T-helper 1 cell (primary cell): ENCODE measurements at places on chromosomes 6 and 20.

DNA sequence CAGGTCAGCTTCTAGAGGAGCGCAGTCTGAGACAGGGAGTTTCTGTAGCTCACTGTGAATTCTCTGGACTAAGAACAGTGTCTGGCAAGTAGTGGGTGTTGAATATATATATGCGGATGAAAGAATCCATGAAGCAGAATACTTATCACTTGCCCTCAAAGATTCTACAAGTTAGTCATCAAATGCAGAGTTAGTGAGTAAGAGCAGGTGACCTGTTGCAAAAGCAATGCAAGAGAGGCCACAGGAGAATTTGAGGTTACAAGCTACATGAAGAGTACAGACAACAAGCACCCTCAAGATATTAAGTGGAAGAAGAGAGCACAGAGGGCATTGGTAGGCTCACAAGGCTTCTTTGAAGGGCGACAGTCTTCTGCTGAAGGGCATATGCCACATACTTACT is 103.4 kb upstream of the BTBD3 start:
- no peak for DNase-seq

DNA sequence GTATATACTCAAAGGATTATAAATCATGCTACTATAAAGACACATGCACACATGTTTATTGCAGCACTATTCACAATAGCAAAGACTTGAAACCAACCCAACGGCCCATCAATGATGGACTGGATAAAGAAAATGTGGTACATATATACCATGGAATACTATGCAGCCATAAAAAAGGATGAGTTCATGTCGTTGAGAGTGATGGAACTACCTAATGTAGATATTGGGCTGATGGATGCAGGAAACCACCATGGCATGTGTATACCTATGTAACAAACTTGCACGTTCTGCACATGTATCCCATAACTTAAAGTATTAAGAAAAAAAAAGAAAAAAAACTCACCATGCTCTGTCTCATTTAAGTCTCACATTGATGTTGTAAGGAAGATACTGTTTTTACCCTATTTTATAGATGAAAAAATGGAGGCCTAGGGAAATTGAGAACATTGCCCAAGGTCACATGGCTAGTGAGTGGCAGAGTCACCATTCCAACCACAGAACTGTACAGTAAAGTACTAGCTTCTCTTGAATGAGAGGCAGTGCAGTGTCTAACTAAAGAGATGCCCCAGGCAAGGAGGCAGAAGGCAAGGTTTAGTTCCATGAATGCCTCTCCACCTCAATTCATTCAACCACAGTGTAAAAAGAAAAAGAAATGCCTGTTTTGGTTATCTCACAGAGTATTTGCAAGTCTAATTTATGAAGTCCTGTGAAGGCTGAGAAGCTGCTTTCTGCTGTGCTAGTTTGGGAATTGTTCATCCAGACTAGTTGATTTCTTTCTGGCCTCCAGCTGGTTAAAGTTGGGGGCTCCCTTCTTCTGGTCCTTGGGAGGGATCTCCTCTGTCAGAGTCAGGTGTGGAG is 68.2 kb downstream of the FIG4 start:
- DNase-seq, result no peak

DNA sequence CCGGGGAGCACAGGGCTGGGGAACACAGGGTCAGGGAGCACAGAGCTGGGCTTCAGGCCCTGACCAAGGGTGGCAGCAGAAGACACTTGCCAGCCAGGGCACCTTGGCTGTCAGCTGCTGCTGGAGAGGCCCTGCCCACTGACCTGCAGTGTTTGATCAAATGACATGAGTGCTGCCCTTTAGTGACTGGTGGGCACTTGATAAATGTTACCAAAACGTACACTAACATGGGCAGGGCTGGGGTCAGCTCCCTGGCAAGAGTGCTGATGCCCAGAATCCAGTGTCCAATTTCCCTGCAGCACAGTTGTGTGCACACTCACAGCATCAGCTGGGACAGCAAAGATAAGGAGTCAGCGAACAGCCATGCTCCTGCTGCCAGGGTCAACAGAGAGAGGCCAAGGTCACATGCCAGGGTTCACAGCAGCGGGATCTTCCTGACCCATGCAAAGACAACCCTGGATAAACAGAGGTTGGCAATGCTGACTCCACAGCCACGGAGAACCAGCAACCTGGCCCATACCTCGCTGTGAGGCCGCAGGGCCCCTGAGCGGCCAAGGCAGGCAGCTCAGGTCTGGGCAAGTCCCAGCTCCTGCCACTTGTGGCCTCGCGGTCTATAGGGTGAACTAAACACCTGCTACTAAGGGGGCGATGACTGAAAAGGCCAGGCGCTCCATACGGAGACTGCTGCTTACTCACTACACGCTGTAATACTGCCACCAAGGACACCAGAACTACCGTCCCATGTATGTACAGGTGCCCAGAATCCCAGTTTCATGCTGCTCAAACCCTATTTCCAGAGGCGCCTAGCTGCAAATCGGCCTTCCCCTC is 46.3 kb downstream of the NINL start:
- no peak for DNase-seq

GRCh38 chr6:47116606-47117005 is 74.5 kb upstream of the ADGRF1 start:
- DNase-seq, result no peak

DNA sequence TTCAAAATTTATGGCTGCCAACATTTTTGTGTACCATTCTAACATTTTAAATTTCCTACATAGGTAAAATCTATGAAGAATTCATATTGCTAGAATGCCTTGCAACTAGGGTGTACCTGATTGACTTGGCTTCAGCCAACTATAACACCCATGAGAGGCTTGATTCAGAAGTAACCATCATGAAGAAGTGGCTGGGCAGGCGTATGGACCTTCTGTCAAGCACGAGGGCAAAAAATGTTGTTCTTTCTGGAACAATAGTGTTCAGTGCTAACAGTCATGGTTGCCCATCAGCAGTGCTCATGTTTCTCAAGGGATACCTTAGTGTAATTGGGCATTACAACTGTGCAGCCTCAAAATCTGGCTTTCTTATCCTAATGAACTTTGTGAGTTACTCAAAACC is 42.9 kb downstream of the ID4 start:
- DNase-seq, result no peak

GRCh38 chr6:163608204-163608644 is 193.7 kb downstream of the QKI start:
- DNase-seq, result no peak

DNA sequence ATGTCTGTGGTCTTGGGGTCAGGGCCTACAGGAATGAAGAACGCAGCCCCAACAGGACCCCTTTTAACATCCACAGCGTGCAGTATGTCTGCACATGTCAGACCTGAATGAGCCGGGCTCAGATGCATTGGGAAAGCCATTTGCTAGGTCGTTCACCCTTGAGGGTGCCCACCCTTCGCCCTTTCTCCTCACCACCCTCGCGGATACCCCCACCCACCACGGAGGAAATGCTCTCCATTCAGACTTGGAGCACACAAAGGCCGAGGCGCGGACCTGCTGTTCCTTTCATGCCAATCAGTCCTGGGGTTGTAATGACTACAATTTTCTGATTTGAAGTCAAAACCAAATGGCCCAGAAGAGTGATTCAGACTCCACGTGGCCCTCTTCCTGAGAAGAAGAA is 62.7 kb downstream of the EDN3 start:
- no peak for DNase-seq

DNA sequence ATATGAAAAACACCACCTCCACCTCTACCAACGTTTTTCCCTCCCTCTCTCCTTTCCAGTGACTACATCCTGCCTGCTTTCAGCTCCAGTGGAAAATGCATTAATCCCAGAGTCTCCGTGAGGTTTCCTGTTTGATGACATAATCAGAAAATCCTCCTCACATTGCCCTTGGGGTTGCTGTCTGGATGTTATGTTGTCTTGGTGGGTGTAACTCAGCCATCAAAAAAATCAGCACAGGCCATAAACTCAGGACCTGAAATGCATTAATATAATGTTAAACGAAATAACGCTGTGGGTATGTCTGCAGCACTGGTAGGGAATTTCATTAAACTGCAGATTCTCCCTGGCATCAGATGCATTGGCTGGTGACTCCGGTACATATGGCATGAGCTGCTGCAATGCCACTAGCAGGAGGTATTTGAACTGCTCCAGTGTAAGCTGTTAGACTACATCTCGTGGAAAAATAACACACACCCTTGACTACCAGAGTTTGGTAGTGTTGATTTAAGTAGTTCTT is 297.8 kb downstream of the PRL start:
- DNase-seq, result no peak

DNA sequence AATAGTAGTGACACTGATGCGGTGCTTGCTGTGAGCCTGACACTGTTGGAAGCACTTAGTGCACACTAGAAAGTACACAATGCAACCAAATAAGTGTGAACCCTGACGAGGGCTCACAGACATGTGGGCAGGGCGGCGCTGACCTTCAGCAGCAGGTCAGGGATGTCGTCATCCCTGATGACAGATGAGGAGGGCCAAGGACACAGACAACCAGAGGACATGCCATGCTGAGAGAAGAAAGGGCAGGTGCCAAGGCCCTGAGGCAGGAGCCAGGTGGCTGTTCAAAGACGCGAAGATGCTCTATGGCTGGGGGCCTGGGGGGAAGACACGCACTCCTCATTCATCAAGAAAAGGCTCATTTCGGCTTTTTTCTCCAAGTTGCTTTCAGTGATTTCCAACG is 176.4 kb upstream of the CST7 start:
- no peak for DNase-seq

DNA sequence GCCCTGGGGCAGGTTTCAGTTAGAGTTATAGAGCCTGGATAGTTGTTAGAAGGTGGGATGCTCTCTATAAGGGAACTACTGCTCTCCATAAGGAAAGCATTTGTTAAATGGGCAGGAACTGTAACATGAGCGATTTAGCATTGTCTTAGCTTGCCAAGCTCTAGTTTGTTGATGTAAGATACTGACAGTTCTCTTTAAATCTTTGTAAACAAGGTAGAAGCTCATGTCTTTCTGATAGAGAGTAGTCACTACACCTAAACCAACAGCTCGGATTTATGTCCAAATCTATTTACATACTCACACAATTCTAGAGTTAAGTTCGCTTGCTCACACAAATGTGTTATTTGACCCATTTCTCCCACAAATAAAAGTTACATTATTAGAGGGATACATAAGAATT is 87.3 kb downstream of the PLCB1 start:
- DNase-seq, result no peak

DNA sequence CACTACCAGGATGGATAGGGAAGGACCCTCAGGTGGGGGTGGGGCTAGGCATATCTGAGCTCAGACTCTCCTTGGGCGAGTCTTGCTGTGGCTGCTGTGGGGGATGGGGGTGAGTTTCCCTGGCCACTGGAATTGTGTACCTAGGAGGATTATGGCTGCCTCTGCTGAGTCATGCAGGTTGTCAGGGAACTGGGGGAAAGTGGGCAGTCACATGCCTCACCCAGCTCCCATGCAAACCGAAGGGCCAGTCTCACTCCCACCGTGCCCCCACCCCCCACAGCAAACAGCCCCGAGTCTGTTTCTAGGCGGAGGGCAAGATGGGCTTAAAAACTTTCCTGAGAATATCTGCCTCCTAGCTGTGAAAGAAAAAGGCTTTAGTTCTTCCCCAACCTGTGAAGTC is 210.3 kb upstream of the FERMT1 start:
- DNase-seq, result no peak

DNA sequence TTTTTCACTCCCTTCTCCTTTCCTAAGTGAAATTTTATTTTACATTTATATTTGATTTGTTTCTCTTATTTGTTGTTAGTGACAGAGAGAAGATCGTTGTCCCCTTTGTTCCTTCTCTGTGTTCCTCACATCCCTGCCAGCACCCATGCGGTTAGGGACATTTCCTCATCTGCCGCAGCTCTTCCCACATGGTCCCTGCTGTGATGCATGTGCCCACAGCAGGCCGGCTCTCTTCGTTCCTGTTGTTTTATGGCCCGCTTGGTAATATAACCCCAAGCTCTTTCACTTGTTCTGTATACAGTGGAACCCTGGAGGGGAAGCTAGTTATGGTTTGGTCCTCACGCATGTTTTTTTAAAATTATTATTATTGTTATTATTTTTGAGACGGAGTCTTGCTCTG is 23.6 kb downstream of the DTD1 start:
- DNase-seq, result no peak

GRCh38 chr6:40722091-40722490 is 134.9 kb upstream of the LRFN2 start:
- DNase-seq, result no peak

DNA sequence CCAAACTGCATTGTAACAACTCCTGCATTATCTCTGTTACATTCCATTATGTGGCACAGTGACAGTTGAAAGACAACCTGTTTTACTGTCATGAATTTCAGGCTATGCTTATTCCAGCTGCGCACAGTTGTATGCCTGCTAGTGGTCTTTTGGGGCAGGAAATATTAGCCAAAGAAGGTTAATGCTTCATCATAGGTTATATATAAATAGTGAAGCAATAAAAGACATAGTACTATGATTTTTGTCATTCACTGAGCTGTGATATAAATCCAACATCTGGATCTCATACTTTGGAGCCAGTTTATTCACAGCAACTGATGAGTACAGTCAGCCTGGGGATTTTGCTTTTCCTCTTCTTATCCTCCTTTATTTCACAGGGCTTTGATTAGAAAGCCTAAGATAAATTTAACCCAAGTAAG is 55.6 kb downstream of the FILIP1 start:
- no peak for DNase-seq

DNA sequence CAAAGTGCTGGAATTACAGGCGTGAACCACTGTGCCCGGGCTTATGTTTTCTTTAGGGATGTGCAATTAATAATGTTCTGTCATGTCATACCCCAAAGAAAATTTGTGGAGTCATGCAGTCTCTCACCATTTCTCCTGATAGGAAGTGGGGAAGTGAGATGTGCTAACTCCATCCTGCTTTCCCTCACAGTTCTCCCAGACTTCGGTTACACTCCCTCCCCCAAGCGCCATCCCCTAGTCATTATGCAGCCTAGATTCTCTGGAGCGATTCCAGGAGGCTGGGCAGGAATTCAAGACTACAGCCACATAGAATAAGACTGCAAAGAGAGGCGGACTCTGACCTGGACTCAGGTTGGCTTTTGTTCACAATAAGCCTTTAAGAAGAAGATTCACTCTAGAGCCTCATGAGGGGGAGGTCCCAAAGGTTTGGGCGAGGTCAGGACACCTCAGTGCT is 271.4 kb downstream of the ALDH8A1 start:
- no peak for DNase-seq

DNA sequence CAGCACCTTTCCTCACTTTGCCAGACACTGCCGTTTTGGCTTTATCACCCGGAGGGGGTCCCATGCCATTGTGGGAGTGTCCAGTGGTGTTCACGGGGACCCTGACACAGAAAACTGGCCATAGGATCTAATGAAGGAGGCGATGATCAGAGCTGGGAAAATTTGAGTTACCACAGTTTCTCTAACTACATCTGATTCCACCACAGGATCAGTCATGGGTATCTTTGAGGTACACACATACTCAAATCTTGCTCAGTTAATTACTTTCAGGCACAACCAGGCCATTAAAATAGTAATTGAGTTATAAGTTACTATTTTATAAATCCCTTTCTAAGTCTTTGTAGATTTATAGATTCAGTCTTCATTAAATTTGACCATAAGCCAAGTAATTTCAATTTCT is 215.1 kb downstream of the PRL start:
- no peak for DNase-seq
